Stimulated activated CD4-positive, alpha-beta T cell treated with anti-CD3 and anti-CD28 coated beads, Interleukin-1b, Interleukin-23, amount 100 ng/mL, for 1 hour (primary cell): ENCODE measurements at places on chromosomes 12 and 14.

DNA sequence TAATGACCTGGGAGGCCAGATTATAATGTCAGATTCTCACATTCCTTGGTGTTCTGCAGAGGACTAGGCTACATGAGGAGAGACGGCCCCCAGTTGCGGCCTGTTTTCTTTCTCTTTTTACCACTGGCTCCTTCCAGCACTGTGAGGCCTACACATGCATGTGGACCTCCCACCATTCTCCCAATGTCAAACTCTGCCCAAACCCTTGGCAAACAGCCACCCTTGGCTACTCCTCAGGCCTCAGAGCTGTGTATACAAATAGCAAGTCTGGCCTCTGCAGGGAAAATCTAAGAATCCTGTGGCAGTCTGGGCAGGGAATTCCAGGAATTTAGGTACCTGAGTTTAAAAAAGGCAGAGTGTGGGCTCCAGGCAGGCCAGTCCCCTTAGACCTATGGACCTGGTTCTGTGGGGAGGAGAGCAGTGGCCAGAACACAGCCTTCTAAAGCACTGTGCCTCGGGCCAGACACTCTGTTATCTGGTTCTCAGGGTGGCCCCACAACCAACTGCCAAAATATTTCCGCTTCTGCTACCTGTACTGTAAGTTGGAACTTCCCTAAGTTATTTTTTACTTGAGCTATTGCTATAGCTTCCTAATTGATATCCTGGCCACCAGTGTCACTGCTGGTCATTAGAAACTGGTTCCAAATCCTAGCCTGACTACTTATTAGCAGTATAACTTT lies 19.9 kb upstream of the NEDD1 start:
- no peak for DNase-seq

DNA sequence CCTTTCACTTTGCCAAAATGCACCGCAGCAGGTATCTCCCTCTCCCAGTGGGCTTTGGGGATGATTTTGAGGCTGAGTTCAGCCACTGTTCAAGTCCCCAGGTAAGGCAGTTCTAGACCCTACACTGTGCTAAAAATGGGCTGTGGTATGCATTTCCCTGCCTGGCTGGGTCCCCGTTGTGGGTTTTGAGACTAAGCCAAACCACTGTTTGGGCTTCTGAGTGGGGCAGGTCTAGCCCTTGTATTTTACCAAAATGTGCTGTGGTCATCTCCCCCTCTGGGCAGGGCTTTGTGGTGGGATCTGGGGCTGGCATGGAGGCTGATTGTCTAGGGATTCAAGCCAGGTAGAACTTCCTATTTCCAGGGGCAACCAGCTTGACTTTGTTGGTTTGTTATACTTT lies 13.6 kb upstream of the OR4Q3 start:
- DNase-seq, result no peak

- no peak for DNase-seq
Observed at GRCh38 chr12:96402061-96402460, 1.8 kb upstream of the CDK17 start.

DNA sequence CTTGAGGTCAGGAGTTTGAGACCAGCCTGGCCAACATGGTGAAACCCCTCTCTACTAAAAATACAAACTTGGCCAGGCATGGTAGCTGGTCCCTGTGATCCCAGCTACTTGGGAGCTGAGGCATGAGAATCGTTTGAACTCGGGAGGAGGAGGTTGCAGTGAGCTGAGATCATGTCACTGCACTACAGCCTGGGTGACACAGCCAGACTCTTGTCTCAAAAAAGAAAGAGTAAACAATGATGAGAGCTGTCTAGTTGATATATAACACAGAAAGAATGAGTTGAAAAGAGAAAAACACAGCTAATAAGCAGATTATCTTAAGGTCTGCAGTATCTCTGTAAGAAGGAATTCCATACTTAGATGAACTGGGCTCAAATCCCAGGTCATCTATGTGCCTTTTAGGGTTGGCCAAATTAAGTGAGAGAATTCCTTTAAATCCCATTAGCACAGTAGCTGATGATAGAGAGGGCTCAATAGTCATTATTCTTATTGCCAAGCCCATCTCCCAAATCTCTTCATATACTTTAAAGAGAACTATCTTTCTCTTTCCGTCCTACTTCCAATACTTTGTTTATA lies 31.1 kb upstream of the STRAP start:
- no peak for DNase-seq

DNA sequence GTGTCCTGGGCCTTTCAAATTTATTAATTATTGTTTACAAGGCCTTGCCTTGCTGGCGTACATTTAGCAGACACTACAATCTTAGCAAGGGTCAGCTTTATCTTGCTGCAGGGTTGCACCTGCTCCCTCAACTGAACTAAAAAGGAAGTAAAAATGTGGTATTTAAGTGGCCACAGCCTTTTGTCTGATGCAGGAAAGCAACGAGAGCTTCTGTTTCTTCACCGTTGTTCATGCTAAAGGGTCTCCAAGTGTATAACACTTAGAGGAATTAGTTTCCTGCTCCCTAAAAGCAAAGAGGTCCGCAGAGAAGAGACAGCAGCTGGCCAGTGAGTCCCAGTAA lies 62.8 kb upstream of the EGLN3 start:
- no peak for DNase-seq

GRCh38 chr12:4807116-4807783 lies 87.0 kb downstream of the GALNT8 start:
- DNase-seq, result no peak

DNA sequence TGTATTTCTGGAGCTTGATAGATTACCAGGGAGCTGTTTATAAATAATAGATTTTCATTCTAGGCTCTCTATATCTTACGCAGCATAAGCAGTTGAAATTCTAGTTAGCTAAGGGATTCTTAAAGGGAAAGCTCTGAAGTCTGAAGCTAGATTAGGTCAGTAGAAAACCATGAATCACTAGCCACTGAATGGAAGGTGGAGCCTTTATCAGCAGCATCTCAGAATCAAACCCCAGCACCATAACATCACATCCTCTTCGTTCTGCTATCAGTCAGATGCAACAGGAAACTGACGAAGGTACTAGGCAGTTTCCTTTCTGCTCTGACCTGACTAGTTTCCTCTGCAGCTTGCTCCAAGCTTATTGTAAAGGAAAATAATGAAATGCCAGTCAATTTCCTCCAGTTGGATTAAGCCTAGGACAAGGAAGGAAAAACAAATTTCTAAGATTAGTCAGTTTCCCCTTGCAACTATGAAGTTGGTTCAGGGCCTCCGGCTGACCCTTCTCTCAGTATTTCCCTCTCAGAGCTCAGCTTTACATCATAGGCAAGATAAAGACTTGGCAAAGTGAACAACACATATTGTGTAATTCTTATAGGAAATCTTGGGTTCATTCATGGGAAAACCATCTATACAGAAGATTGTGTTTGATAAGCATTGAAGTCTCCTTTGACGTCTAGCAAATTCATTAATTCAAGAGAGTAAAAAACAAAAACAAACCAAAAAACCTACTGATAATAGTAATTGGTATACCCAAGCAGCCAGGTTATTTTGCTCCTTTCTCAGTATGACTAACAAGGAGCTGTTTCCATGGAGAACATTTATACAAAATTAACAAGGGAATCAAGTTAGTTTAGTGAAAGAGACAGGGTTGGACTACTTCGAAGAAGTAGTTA lies 43.4 kb upstream of the CFAP54 start:
- no peak for DNase-seq

GRCh38 chr12:124655698-124656516 lies 88.5 kb upstream of the NCOR2 start:
- DNase-seq, result no peak

DNA sequence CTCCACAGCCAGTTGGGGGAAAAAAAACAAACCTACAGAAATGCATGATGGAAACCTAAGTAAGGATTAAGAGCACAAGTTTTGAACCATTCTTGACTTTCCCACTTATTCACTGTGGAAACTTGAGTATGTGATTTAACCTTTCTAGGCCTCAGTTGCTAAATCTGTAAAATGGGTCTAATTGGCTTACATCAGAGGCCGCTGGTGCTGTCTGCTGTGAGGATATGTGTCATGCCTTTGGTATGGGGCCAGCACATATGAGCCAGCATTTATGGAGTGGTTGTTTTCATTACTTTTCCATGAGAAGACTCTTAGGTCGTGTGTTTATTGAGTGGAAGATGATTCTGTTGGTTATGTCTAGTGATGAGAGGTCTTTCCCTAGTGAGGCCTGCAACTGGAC lies 102.4 kb downstream of the ESR2 start:
- no peak for DNase-seq

DNA sequence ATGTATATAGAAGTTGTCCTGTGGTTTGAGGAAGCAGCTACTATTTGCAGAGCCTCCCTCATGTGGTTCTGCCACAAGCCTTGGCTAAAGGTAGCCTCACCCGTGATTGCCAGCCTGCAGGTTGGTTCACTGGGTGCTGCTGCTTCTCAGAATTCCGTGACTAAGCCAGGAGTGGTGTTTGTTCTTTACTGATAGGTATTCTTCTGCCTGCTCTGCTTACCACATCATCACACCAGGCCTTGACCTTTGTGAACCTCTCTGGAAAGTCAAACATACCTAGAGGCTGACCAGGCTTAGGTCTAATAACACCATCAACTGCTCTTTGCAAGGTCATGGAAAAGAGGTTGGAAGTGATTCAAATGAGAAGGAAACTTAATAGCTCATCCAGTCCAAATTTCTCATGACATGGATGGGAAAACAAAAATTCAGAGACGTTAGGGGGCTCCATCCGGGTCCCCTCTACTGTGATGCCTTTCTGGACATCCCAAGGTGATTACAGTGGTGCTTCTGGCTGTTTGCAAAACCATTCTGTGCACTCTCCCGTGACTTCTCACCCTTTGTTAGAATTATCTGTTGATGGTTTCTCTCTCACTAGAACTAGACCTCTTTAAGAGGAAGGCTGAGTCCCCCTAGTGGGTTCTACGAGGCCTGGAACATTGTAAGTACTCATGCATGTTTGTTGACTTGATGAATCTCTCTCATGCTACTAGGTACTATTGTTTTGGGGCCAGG lies 8.5 kb upstream of the SOCS2 start:
- DNase-seq, result no peak

GRCh38 chr12:85157035-85157603 lies 121.0 kb downstream of the LRRIQ1 start:
- DNase-seq, result no peak

GRCh38 chr12:24838531-24838950 lies 110.4 kb downstream of the BCAT1 start:
- DNase-seq, result no peak

- DNase-seq, result no peak
Observed at GRCh38 chr12:70920891-70921290, 353 bp upstream of the PTPRR start.

DNA sequence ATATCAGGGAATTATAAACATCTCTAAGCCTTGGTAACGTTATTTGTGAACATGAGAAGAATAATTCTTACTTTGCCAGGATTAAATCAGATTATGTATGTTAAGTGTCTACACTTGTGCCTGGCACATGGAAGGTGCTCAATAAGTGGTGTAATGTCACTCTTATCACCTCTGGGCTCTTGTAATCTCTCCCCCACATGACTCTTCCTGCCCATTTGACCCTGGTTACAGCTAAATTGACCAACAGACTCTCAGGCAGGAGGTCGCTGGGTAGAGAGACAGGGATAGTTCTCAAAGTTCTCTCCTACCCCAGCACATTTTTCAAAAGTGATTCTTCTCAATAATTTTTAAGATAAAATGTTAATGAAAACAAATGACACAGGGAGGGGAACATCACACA lies 137.8 kb upstream of the FRMD6 start:
- no peak for DNase-seq

- DNase-seq, result no peak
Observed at GRCh38 chr14:37170993-37171392, 1.4 kb downstream of the SLC25A21 start.

DNA sequence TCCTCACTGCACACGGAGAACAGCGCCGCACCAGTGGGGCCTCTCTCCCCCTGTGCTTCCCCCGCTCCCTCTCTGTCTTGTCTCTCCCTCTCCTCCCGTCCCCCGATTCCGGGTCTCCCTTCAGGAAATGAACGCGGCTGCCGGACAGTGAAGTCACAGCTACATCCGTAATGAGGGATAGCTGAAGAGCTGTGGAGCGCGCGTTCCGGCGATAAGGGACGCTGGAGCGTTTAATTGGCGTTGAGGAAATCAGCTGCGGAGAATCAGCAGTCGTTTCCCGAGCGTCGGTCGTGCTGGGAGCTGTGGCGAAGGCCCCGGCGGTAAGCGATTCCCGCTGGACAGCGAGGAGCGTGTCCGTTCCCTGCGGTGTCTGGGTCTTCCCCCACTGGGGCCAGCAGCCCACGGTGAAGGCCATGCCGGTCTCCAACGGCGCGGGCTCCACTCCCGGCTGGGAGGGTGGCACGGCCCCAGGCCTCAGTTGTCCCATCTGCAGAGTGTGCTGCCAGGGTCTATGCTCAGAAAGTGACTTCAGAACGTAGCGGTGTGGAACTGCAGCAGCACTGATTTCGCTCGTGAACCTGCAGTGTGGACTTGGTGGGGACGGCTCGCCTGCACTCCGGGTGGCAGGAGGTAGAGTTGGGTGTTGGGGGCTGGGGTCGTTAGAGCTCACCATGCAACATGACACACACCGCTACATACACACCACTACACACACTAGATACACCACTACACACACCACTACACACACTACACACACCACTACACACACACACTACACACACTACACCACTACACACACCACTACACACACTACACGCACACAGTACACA lies 10.9 kb downstream of the NOC4L start:
- no peak for DNase-seq

DNA sequence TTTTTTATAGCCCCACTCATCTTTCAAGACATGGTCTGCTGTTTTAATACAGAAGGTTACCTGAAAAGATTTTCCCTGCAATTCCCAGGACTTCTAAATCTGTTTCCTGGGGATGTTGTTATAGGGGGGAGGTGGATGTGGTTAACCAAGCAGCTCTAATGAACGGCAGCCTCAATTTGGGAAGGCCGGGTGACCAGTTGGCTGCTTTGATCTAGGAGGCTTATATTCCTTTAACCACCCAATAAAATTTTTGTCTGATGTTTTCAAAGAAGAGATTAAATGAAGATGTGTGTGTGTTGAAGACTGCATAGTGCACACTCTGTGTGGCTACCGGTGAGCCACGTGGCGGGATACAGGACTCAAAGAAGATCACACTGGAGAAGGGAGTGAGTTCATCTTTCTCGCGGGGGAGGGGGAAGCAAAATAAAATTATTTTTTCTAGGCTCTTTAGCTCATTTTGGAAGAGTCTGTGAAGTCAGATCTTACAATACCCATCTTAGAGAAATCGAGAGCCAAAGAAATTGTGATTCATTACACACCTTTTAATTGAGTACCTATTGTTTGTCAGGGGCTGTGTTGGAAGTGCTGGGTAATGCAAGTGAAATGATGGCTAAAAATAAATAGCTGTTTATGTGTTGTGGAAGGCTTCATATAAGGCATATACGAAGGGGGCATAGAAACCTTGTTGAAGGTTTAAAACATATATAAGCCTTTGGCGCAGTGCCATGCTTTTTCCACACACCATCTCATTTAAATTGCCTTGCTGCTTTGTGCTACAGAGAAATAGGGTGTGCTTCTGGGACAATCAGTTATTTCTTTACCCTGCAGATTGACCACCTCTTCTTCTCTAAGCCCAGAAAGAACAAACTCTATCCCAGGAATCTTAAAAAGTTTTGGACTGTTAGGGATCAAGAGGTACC lies 18.5 kb downstream of the ELK3 start:
- DNase-seq, result no peak

- no peak for DNase-seq
Observed at GRCh38 chr14:81028461-81028860, 73.0 kb downstream of the TSHR start.

GRCh38 chr14:76647697-76648298 lies 113.5 kb upstream of the VASH1 start:
- no peak for DNase-seq
